SHP77 (cell line): ENCODE measurements at places on chromosomes 12 and 14.

GRCh38 chr14:103158688-103159087 is 35.4 kb downstream of the TNFAIP2 start:
- no peak for DNase-seq

DNA sequence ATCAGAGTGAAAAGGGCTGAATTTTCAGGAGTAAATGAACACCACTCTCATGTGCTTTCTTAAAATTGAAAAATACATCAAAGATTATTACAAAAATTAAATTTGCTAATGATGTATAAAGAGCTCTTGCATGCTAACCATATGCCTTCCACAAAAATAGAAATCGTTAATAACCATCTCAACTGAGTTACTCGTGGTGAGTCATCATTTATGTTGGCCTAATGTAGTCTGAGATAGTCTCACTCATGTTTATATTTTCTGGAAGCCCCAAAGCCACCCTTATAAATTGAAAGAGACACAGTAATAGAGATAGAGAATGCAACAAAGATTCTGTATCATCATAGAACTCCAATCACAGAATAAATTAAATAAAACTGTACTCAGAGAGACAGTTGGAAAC is 131.2 kb downstream of the KCNH5 start:
- DNase-seq = no peak

- no peak for DNase-seq
Measured at GRCh38 chr12:28882444-28882843, 266.6 kb upstream of the FAR2 start.

- DNase-seq = no peak
Measured at GRCh38 chr14:68786491-68787091, 6.3 kb downstream of the ZFP36L1 start.

- DNase-seq = no peak
Measured at GRCh38 chr12:34391771-34392581, 369.7 kb downstream of the ALG10 start.

GRCh38 chr12:53208877-53209463 is 1.9 kb upstream of the ITGB7 start:
- no peak for DNase-seq
